ENCODE measurements at places on chromosomes 16 and 17.

GRCh38 chr16:22293137-22294106, 3.8 kb upstream of the POLR3E start:
- H3K4me1 ChIP-seq = no peaks in the 10 kb centered on the region
- H3K27me3 ChIP-seq = no peaks in the 10 kb centered on the region
- no peaks in the 10 kb centered on the region for H3K36me3 ChIP-seq
- no peak for DNase-seq

DNA sequence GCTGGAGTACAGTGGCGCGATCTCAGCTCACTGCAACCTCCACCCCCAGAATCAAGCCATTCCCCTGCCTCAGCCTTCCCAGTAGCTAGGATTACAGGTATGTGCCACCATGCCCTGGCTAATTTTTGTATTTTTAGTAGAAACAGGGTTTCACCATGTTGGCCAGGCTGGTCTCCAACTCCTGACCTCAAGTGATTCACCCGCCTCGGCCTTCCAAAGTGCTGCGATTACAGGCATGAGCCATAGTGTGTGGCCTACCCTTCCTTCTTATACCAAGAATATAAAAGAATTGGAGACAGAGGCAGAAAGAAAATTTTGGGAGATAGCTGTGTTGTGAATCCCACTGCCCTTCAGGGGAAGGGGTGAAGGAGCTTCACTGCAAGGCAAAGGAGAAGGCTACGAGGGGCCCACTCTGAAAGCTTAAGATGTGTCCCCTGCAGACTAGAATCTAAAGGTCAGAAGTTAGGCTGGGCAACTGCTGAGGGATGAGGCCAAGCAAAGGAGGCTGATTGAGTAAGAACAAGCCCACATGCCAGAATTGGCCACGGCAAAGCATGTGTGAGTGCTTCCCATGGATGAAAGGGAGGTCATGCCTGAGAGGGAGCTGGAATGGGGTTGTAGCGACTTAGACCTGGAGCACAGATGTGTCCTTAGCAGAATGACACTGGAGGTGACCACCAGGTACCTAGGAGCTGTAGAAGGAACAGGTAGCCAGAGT, 8.4 kb upstream of the CRYBA1 start:
- no peak overlapping the region for H3K4me3 ChIP-seq
- no peaks in the 10 kb centered on the region for H3K27me3 ChIP-seq
- peak overlapping the region; percentile 79 for H3K27ac ChIP-seq
- H3K4me1 ChIP-seq = peaks cover 31% of the 10 kb centered on the region

- H3K27ac ChIP-seq = no peak overlapping the region
- H3K36me3 ChIP-seq = peaks cover 33% of the 10 kb centered on the region
- no peaks in the 10 kb centered on the region for H3K27me3 ChIP-seq
These were observed 2.3 kb downstream of the BANP start for GRCh38 chr16:87953308-87954215.

GRCh38 chr16:554297-554621, 5.9 kb upstream of the PRR35 start:
- H3K4me1 ChIP-seq = no peaks in the 10 kb centered on the region
- peaks cover 9% of the 10 kb centered on the region for H3K36me3 ChIP-seq
- no peak for DNase-seq
- peaks cover 11% of the 10 kb centered on the region for H3K27me3 ChIP-seq
- H3K4me3 ChIP-seq = no peak overlapping the region

DNA sequence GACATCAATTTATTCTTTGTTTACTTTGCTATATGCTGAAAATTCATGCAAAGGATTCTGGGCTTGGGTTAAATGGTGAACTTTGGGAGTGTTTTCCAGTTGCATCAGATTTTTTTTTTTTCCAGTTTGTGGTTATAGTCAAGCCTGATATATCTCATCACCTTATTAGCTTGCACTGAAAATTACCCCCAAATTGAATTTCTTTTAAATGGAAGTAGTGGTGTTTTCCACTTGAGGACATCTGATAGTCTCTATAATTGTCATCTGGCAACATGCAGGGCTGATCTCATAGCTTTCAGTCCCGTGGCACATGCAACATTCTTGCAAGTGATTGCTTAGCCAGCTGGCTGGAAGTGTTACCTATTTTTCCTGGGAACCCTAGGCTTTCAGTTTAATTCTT, 4.7 kb upstream of the KRTAP3-1 start:
- peaks cover 11% of the 10 kb centered on the region for H3K4me1 ChIP-seq
- H3K27me3 ChIP-seq = no peaks in the 10 kb centered on the region
- DNase-seq = no peak
- H3K4me3 ChIP-seq = no peak overlapping the region
- H3K36me3 ChIP-seq = no peaks in the 10 kb centered on the region

GRCh38 chr16:51084074-51084928, 66.8 kb downstream of the SALL1 start:
- no peaks in the 10 kb centered on the region for H3K27me3 ChIP-seq
- no peaks in the 10 kb centered on the region for H3K36me3 ChIP-seq
- no peak overlapping the region for H3K27ac ChIP-seq

DNA sequence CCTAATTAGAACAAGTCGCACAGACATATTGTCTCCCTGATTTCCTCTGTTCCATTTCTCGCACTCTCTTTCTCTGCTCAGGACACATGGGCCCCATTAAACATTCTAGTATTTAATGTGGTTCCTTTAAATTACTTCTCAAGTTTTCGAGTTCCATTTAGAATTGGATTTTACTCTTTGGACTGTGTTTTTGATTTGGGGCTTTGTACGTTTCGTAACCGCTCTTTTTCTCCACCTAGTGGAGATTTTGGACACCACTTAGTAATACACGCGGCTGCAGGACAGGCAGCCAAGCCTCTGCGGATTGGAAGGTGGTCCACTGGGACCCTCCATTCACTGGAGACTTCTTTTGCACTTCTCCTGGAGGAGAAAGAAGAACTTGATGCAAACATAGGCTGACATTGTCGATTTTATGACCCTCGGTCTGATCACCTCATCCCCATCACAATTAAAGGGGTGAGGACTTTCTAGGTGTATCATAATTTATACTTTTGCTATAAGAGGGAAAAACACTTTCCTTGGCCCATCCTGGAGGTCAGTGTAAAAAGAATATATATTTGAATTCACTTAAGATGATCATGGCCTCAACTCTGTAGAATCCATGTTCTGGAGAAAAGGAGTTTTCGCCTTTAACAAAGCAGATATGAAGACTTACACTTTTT, 85.7 kb downstream of the NOG start:
- peak overlapping the region; percentile 95 for H3K27ac ChIP-seq
- H3K27me3 ChIP-seq = no peaks in the 10 kb centered on the region
- no peak for DNase-seq

All from RWPE2 (cell line).